Breast epithelium (tissue), 4 donors: ENCODE measurements at places on chromosomes 7 and 10.

GRCh38 chr7:111328487-111328886 lies 233.8 kb downstream of the IMMP2L start:
- DNase-seq = no peak

GRCh38 chr10:31760674-31761081 lies 168.0 kb downstream of the ARHGAP12 start:
- DNase-seq = no peak

- DNase-seq = peak; percentile 72
Observed at GRCh38 chr10:101031796-101032636, 982 bp downstream of the SFXN3 start.

GRCh38 chr10:91519899-91520514 lies 109.9 kb downstream of the HECTD2 start:
- no peak for DNase-seq

GRCh38 chr10:36023939-36024338 lies 381.8 kb upstream of the FZD8 start:
- DNase-seq = no peak

DNA sequence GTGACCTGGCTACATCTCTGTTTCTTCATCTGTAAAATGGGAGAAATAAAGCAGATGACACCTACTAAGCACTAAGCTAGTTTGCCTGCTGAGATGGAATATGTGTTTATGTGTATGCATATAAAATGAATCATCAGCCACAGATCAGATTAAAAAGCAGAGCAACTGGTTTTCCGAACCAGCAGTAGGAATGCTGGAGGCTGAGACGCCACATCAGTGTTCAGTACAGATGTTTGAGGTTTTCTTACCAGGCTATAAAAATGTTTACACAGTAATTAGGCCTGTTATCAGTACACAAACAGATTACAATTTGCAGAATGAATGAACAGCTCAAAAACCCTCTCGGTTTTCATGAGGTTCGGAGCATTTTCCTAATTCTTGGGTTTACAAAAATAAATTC lies 85.8 kb downstream of the CALN1 start:
- no peak for DNase-seq
